ENCODE measurements at places on chromosomes 12 and 14.

GRCh38 chr14:90545966-90546751, 149.3 kb downstream of the CALM1 start:
- no peak for DNase-seq

GRCh38 chr12:779745-780734, 27.7 kb downstream of the WNK1 start:
- DNase-seq, result no peak

DNA sequence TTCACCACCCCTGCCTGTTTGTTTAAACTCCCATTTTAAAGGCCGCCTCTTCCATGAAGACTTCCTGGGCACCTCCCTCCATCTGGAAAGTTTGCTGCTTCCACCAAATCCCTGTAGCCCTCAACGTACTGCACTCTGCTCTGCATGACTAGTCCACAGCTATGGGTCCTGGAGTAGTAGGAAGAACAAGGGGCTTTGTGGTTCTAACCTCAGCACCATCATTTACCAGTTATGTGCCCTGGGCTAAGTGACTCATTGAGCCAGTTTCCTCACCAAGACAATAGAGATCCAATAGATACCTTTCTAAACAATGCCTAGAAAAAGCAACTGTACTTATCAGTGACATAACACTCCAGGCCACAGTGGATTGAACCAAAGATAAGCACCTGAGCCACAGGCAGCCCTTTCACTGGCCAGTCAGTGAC, 8.5 kb upstream of the LTBP2 start:
- no peak for DNase-seq

DNA sequence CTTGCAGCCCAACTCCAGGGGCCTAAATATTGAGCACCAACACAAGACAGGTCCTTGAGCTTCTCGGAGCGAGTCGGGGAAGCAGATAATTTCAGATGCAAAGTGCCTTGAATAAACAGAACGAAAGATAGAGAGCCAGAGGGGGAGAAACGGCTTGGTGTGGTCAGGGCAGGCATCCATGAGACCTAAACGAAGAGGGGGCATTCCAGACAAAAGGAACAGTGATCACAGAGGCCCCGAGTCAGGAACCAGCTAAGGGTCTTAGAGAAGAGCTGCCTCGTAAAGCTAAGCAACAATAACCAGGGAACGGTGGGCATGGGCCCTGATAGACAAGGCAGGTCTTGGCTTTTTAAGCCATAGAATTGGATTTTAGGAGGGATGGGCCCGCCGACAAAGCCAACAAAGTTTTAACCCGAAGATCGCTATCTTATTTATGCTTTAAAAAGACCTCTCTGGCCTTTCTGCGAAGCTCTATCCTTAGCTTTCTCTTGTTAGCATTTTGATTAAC, 421 bp upstream of the ACADS start:
- no peak for DNase-seq

DNA sequence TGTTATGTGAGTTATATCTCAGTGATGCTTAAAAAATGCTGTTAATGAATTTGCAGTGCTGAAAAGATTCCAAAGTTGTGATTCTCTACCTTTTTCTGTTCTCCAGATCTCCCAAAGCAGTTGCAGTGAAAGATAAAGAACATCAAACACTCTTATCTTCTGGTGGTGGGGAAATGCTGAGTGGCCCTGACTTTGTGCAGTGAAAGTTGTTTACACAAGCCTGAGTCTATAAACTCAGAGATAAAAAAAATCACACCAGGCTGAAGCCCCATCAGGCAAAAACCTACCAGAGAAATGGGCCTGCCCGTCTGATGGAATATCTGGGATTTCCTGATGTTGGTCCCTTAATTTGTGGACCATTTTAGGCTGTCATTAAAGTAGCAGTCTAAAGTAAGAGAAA, 46.1 kb downstream of the RASSF3 start:
- no peak for DNase-seq

All from right renal pelvis (tissue), 4 donors.